OCI-M1 (cell line): ENCODE measurements at places on chromosomes 2 and 18.

DNA sequence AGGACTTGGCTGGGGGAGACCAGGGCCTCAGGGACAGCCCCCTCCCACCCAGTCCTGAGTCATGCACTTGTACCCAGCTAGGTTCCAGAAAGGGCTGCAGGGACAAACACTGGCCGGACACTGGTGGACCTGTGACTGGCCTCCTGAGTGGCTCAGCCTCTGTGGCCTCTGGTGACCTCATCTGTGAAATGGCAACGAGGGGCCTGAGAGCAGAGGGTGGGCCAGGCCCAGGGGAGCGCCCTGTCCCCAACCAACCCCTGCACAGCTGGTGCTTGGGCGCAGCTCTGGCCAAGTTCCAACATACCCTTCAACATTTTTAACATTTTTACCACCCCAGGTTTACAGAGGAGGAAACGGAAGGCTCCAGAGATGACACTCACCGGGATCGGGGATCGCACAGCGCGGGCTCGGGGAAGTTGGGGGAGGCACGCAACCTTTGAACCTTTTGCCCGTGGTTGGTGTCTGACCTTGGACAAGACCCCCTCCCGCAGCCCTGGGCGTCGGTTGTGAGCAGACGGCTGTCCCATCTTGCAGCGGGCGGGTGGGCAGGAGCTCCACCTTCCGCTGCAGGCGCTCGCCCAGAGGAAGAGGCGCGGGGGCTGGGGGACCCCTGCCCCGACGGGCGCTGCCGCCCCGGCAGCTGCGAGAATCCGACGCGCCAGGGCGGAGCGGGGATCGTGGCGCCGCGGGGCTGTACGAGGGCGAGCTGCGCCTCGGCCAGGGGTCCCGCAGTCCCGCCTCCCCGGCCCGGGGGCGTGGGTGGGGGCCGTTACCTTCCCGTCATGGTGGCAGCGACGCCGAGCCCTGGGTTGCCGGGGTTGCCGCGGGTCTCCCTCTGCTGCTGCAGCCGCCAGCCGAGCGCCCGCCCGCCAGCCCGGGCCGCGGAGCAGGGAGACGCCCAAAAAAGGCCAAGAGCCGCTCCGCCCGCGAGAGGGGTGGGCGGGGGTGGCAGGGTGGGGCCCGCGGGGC, 805 bp downstream of the LIMS2 start:
- no peak for DNase-seq

DNA sequence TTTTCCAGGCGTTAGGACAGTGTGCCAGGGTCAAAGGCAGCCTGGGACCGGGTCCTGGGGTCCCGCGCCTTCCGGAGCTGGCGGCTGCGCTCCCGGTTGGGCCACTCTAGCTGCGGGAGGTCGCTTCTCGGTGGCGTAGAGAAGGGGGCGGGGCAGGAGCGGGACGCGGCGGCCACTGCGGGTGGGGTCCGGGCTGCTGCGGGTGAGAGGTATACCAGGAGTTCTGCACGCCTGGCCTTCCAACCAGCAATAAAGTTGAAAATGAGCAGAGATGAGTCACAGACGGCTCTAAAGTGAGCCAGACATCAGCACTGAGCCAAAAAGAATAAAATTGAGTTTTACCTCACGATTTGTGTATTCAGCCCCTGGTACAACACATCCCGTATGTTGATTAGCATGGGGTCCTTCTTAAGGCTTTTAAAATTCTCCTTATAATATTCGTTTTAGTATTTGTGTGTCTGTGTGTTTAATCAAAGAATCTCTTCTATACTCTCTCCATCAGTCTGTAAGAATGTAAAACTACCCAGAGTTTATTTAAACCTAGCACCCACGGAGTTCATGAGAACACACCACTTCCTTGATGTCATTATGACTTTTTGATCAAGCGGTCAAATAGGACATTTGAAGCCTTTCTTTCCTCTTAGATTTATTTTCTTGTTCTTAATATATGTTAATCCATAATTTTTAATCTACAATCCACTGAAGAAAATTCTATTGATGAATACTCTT, at the start of gene C1GALT1C1L:
C1GALT1C1L (minus strand) TSS at position 108 of the 729 bp plus-strand sequence; CDS start at position 1, 107 bp downstream.
- DNase-seq: peak; percentile 59

- no peak for DNase-seq
Observed at GRCh38 chr18:67672155-67672554, 155.6 kb upstream of the DSEL start.

GRCh38 chr2:132678483-132678882, 8.5 kb upstream of the LYPD1 start:
- DNase-seq: no peak

DNA sequence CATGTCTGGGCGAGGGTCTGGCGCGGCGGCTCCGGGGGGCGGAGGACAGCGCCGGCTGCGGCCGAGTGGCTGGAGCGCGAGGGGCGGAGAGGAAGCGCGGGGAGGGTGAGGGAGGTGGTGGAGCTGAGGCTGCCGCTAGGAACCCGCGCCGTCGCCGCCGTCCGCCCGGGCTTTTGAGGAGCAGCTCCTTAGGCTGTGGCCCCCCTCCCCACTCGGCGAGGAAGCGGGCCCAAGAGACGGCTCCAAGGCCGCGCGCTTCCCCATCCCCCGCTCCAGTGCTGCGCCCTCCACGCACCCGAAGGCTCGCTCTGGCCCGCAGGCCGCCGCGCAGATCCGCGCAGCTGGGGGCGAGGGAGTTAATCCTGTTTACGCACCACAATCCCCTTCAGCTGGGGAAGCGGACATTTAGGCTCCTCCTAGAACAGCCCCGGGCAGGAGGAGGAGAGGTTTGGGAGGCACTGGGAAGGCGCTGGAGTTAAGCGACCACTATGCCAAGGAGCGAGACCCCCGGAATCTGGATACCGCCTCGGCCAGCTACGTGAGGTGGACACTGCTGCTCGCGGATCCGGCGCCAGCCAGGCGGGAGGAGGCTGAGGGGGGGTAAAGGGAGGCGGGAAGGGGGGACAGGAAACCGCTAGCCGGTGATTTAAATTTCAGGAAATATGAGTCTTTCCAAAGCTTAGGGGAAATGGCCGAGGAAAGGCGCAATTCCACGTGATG, at the start of gene CNRIP1:
CNRIP1 (minus strand) TSS at position 552 of the 720 bp plus-strand sequence; CDS start at position 3, 549 bp downstream.
- peak; percentile 72 for DNase-seq

DNA sequence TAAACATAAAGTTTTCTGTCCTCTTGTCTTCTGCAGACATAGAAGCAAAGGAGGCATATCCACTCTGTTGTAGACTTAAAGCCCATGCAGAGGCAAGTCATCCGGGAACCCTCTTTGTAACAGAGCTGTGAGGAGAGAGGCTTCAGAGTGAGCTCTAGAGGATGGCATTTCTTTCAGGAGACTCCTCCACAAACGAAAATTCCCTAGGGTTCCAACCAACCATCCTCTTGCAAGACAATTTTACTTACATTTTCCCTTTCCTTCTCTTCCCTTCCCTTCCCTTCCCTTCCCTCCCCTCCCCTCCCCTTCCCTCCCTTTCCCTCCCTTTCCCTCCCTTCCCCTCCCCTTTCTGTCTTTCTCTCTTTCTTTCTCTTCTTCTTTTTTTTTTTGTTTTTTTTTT, 446.3 kb upstream of the MAP2 start:
- DNase-seq: no peak

DNA sequence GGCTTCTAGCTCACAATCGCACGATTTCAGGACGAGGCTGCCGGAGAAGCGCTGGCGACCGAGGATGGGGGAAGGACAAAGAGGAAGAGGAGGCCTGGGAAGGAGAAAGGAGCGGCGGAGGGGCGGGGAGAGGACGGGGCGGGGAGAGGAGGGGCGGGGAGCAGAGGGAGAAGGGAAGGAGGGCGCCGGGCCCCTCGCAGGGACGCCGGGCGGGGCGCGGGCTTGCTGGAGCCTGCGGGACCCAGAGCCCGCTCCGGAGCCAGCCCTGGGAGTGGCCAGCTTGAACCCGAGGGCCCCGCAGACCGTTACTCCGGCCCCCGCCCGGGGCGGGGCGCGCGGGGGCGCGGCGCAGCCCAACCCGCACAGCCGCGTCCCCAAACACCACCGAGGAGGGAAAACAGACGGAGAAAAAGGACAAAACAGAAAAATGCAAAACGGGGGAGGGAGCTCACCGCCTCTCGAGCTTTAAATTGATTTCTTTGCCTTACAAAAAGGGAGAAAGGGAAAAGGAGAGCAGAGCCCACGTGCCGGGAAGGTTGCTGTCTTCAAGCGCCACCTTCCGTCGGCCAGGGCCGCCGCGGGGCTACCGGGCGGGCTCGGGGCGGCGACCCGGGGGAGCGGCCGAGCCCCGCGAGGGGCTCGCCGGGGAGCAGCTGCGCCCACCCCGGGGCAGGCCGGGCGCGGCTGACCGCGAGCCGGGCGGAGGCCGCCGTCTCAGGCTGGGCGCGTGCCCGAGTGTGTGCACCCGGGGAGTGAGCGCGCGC, 781 bp upstream of the SOX11 start:
- no peak for DNase-seq

DNA sequence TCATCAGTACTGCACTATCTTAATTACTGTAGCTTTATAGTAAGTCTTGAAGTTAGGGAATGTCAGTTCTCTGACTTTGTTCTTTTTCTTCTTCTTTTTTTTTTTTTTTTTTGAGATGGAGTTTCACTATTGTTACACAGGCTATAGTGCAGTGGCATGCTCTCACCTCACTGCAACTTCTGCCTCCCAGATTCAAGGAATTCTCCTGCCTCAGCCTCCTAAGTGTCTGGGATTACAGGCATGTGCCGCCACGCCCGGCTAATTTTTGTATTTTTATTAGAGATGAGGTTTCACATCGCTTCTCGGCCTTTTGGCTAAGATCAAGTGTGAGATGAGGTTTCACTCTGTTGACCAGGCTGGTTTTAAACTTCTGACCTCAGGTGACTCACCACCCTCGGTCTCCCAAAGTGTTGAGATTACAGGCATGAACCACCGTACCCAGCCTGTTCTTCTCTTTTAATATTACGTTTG, 41.9 kb upstream of the TANC1 start:
- peak; percentile 31 for DNase-seq

DNA sequence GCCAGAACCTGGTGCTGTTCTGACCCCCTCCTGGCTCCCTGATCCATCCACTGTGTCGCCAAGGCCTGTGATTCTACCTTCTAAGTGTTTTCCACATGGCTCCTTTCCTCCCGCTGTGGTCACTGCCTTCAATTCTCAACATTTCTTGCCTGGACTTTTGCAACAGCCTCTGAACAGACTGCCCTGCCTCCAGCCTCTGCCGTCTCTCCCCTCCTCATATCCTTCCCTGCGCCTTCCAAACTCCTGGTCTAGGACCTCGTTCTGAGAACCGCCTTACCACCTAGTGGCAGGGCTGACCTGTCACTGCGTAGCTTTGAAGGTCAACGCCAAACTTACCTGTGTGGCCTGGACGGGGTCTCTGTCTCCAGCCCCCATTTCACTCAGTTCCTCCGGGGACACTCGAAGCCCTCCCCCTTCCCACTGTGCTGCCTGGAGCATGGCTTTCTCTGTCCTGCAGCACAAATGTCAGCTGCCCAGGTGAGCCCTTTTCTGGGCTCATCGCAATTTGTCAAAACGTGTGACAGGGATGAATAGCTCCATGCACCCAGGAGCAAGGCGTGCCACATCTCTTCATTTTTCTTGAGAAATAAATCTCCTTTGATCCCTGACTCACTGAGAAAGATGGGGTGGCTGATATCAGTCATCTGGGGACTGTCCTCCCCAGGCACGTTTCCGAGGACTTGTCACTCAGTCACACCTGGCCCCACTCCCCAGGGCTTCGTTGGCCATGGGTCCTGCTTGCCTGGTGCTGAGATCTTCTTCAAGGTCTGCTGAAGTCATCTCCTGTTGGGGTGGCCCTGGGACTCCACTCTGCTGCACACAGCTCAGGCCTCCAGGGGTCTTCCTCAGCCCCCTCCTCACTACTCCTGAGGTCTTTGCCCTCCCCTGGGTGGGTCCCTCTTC, 46.7 kb downstream of the LDLRAD4 start:
- no peak for DNase-seq

DNA sequence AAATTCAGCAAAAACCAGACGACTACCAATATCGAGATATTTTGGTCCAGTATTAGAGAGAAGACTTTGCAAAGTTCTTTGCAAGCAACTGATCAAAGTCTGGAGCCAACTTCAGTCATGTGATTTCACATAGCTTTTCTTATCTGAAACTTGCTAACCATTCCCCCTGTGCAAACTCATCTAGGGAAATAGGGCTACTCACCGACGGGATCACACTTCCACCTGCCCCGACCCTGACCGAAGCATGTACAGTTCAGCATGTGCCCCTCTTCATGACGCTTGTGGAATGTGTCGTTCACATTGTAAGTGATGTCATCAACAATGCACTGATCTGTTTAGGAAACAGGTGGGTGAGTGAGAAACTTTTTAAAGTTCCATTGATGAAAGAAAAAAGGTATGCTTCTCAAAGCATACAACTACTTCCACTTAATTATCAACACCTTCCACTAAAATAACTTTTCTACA, 15.4 kb downstream of the FN1 start:
- no peak for DNase-seq
